ENCODE measurements at places on chromosomes 12 and 14.

- no peak for DNase-seq
These were observed 142.6 kb upstream of the CPSF6 start for GRCh38 chr12:69096669-69097335.

GRCh38 chr12:20883288-20883687 lies 72.8 kb downstream of the SLCO1B3 start:
- no peak for DNase-seq

- no peak for DNase-seq
These were observed 25.2 kb downstream of the ARHGAP5 start for GRCh38 chr14:32102152-32102787.

- no peak for DNase-seq
These were observed 75.8 kb downstream of the KCNK10 start for GRCh38 chr14:88247228-88247627.

- no peak for DNase-seq
These were observed 521.0 kb upstream of the ATP2B1 start for GRCh38 chr12:90229407-90230170.

DNA sequence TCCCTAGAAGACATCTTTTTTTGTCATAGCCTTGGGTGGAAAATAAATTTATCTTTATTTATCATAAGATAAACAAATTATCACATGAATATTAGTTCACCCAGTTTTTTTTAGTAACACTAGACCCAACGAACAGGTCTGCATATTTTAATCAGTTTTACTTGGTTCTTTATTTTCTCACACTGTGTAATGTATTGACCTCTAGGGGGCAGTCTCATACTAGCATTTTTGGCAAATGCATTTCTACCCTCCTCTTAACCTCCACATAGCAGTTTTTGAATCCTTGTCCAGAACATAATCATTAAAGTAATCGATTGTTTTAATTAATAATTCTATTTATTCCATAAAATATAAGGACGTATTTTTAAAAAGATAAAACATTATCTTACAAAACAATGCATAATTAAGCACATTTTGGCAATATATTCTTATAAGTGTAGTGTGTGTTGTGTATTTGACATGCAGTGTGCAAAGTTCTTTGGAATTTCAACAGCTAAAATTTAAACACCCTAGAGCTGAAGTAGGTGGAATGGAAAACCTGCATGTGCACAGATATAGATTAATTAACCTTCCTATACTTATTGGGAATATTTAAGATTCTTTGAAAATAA lies 31.6 kb upstream of the PTPRQ start:
- no peak for DNase-seq

- DNase-seq: no peak
These were observed 113.2 kb upstream of the FLRT2 start for GRCh38 chr14:85416771-85417170.

DNA sequence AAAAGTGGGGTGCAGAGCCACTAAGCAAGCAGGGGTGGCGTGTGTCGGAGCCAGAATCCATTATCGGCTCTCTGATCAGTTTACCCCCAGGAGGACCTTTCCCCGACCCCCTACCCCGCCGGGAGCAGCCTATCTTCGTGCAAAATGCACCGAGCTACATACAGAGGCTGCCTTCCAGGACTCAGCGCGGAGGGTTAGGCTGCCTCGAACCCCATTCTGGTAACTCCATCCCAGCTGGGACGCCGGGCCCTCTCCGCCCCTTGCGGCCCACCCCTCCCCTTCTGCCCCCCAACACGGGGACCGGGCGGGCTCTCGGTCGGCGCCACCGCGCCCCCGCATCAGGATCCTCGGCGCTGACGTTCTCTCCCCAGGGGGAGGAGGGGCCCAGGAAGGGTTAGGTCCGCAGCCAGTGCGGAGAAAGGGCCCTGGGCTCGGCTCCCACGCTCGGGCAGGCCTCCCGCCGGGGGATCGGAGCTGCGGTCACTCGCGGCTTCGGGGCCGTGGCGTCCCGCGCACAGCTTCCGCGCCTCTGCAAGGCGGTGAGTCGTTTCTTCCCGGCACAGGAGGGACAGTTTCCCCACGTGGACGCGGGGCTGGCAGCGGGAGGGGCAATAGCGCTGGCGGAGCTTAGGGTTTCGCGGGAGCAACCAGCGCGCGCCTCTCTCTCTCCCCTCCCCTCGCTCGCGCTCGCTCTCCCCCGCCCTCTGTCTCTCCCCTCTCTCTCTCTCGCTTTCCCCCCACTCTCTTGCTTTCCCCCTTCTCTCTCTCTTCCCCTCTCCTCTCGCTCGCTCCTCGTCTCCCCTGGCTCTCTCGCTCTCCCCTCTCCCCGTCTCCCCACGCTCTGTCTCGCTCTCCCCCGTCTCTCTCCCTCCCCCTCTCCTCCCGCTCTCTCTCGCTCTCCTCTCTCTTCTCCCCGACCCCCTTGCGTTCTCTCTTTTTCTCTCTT lies 12.5 kb upstream of the MAP3K9 start:
- peak; percentile 60 for DNase-seq

- DNase-seq: no peak
These were observed 30.8 kb upstream of the BDKRB2 start for GRCh38 chr14:96173636-96174475.

- no peak for DNase-seq
These were observed 13.8 kb upstream of the ANAPC5 start for GRCh38 chr12:121366063-121366459.

GRCh38 chr14:71764701-71765382 lies 167.4 kb upstream of the RGS6 start:
- DNase-seq: no peak

DNA sequence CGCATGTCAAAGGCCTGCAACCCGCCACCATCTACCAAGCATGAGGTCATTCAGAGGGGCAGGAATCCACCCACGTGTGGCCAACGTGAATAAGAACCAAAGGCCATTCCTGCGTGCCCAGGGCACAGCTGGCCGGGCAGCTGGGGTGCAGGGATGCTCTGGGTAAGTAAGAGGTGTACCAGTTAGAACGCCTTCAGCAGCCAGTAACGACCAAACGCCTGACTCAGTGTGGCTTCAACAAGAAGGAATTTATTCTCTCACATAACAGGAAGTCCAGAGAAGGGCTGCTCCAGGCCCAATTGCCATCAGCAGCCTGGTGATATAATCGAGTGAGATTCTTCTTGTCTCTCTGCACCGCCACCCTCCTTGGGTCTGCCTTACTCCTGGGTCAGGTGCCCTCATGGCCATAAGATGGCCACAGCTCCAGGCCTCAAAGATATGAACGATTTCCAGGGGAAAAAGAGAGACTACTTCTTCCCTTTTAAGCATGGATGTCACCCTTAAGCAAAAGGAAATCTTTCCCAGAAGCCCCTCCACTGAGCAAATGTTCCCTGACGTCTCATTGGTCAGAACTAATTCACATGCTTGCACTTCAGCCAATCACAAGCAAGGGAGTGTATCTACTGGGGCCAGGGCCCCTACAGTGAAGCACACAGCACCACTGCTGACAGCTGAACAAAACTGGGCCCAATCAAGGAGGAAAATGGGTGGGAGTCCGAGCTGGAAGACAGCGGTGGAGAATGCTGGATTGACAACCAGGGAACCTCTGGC lies 7.3 kb downstream of the TTC7B start:
- no peak for DNase-seq

- DNase-seq: no peak
These were observed 14.9 kb downstream of the SLC38A2 start for GRCh38 chr12:46357438-46358324.

- no peak for DNase-seq
These were observed 244.4 kb downstream of the ATXN7L3B start for GRCh38 chr12:74781991-74782485.

DNA sequence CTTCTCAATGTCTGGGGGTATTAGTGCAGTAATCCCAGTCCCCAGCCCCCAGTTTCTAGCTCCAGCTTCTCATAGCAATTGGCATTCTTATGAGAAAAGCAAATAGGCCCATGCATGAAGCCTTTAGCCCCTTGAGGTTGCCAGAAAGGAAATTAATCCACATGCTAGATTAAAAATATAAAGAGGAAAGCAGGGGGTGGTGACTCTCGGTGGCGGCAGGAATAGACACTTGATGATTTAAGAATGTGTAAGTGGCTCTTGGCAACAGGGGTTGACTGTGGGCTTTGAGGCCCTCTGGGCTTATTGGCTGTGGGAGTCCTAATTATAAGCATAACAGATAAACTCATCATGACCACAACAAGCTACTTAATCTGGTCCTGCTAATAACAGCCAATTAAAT lies 1367.3 kb upstream of the FLRT2 start:
- no peak for DNase-seq

DNA sequence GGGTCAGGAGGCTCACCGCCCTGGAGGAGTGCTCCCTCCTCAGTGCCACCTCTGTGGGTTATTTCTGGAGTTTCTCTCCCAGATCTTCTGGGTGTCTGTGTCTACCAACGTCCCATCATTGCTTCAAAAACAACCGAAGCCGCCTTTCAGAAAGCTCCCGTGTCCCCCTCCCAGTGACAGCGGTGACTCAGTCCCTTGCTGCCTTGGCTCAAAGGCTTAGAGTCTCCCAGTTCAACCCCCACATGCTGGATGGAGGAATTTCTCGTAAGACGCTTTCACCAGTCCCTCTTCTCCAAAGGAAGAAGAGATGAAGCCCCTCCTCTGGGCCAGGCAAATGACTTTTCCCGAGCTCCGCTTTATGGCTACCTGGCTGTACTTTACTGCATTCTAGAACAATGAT lies 146.6 kb downstream of the RBM19 start:
- DNase-seq: no peak

DNA sequence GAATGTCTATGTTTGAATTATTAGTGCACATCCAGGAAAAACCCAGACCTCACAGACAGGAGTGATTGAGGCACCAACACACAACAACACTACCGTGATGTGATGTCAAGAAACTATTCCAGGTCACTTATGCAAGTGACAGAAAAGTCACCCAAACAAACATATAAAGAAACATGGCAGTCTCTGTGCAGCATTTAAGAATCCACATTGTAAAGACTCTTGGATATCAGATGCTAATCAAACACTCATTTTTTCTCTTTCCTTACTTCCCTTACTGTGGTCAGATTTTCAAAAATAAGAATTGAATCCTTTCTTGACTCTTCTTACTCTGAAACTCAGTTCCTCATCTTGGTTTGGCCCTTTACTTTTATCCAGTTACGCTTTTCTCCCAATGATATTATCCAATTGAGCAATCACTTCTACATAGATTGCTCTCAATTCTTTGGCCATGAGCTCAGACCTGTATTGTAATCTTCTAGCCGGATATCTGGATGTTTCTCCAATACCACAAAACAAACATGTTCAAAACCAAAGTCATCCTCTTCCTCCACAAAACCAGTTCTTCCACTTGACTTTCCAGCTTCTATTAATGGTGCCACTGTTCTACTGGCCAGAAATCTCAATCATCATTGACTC lies 115.4 kb downstream of the DUSP6 start:
- DNase-seq: no peak

GRCh38 chr14:92613008-92613658 lies 99.6 kb downstream of the RIN3 start:
- peak; percentile 66 for DNase-seq

DNA sequence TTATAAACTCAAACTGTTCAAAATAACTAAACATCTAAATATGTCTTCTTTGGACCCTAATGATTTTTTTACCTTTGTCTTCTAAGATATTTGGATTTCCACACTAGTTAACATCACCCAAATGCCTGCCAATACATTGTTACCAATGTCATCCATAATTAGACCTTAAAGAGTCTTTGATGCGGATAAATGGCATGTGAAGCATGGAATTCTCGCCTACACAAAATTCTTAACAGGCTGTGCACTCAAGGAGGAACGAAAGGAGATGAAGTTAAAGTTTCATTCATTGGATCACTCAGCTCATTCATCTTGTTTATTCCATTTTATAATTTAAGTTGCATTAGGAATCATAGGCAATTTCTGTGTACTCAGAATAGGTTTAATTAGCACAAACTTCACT lies 219.7 kb downstream of the ACSS3 start:
- no peak for DNase-seq

- no peak for DNase-seq
These were observed 66.8 kb downstream of the SPATA7 start for GRCh38 chr14:88452231-88452630.

DNA sequence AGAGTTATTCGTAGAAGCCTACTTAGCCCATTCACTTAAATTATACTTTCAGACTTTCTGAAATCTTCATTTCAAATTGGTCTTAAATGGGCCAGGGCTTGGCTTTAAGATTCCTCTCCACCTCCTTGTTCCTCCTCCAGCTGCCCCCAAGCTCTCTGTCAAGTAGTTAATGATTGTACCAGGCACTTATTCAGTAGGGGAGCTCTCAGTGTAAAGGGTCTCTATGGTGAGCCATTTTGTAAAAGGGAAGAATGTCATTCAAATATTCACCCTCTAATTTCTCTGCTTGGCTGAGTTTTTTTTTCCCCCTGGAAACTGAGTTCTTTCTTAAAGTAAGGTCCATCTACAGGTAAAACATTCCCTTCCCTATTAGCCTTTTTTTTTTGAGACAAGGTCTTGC lies 96.6 kb downstream of the SUDS3 start:
- DNase-seq: no peak

All from activated naive CD8-positive, alpha-beta T cell treated with anti-CD3 and anti-CD28 coated beads for 36 hours (primary cell).